HEK293T (cell line): ENCODE measurements at places on chromosomes 7 and 10.

- no peak for DNase-seq
Observed at GRCh38 chr10:123016228-123016627, 7.4 kb downstream of the ACADSB start.

DNA sequence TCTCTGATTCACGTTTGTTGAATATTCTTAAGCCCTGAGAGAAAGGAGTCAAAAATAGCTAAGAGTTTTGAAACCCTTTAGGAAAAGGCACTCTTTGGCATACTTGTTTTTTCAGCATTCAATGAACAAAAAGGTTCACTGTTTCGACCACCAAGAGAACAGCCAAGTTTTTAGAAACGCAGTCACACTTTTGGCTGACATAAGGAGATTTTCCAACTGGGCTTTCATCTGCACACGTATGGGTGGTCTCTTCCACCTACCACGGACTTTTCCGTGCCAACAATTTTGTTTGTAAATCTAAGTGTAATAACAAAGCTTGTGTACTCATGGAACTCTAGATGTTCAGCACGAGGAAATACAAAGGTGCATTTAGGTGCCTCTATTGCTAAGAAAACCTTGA, 270.3 kb downstream of the WDR11 start:
- DNase-seq = no peak

DNA sequence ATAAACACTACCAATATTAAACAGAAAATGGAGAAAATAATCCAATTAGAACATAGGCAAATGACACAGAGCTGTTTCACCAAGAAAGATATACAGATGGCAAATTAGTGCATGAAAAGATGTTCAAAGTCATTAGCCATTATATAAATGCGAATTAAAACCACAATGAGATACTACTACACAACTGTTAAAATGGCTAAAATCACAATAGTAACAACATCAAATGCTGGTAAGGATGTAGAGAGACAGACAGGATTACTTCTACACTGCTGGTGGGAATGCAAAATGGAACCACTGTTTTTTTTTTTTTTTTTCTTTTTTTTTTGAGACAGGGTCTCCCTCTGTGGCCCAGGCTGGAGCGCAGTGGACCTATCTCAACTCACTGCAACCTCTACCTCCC, 114.9 kb upstream of the RHEB start:
- DNase-seq = no peak

DNA sequence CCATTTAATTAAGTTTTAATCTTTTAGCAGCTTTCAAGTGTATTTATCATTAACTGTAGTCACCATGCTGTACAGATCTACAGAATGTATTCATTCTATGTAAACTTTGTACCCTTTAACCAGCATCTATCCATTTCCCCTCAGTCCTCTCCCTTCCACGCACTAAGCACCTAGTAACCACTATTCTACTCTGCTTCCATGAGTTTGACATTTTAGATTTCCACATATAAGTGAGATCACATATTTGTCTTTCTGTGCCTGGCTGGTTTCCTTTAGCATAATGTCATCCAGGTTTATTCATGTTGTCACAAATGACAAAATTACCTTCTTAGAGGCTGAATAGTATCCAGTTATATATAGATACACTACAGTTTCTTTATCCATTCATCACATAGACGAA, 79.7 kb downstream of the BTAF1 start:
- DNase-seq = no peak

GRCh38 chr10:8349610-8350249, 295.2 kb downstream of the GATA3 start:
- DNase-seq = no peak

GRCh38 chr7:37536706-37537105, 88.0 kb upstream of the ELMO1 start:
- DNase-seq = no peak

GRCh38 chr10:87519582-87519981, 14.9 kb downstream of the MINPP1 start:
- no peak for DNase-seq

GRCh38 chr10:118752409-118752808, 2.4 kb downstream of the CACUL1 start:
- DNase-seq = no peak

GRCh38 chr7:95394370-95394769, 1.8 kb downstream of the PON3 start:
- DNase-seq = no peak

DNA sequence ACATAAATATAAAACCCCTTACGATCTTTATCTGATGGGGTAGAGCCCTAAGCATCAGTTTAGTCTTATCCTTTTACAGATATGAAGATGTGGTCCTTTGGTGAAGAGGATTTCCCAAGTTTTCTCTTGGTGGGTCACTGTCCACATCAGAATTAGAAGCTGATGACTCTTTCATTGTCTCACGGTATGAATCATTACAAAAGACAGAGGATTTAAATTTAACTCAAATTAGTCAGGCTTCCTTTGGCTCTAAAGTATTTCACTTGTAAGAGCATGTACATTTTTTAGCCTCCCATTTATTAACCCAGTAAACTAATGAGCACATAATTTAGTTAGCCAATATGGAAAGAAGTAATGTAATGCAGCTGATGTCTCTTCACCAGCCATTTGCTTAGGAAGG, 49.9 kb upstream of the TMEM26 start:
- DNase-seq = no peak

DNA sequence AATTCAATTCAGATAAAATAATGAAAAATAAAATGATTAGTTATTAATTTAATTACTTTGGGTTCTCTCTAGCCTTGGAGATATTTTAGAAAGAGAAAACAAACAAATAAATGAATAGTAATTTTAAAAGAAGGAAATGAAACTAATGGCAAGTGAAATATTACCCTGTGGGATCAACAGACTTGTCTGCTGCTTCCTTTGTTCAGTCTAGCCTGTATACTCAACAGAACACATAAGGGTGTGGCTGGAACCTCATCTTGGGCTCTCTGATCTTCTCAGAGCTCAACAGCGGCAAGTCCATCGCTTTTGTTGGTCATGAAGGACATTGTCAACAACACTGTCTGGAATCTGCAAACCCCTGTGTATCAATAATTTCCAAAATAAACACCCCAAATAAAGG, 904.9 kb downstream of the IPMK start:
- no peak for DNase-seq
